CD4-positive, alpha-beta T cell (primary cell): ENCODE measurements at places on chromosomes 13 and 19.

GRCh38 chr13:100707818-100708740 lies 33.5 kb upstream of the TMTC4 start:
- H3K36me3 ChIP-seq, result no peaks in the 10 kb centered on the region
- H3K27ac ChIP-seq, result no peak overlapping the region
- DNase-seq, result no peak
- H3K27me3 ChIP-seq, result no peaks in the 10 kb centered on the region

DNA sequence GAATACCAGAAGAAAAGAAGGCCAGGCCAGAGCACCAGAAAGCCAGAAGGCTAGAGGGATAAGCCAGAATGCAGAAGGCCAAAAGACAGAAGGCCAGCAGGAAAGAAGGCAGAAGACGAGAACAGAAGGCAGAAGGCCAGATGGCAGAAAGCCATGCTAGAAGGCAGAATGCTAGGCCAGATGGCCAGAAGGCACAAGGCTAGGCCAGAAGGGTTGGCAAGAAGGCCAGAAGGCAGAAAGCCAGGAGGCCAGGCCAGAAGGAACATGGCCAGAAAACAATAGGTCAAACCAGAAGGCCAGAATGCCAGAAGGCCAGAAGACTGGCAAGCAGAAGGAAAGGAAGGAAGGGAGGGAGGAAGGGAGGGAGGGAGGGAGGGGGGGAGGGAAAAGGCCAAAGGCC lies 188.8 kb downstream of the TUBA3C start:
- no peak overlapping the region for H3K27ac ChIP-seq
- no peak for DNase-seq
- peaks cover 2% of the 10 kb centered on the region for H3K4me1 ChIP-seq
- no peak overlapping the region for H3K4me3 ChIP-seq
- H3K27me3 ChIP-seq, result no peaks in the 10 kb centered on the region

DNA sequence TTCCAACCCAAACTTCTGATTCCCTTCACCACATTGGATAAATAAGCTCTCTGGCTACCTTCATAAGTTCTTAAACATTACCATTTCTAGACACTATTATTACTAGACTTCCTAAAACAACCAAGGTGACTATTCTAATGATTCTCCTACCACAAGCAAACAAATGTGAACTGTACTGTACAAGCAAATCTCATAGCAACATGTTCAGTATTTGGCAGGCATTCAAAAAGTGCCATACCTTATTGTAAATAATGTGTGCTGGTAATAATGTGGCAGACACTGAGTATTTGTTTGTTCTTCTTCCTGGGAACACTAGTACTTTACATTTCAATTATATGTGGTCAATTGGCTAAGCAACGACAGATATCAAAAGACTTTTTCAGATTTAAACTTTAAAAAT lies 986.0 kb upstream of the SPRY2 start:
- H3K4me3 ChIP-seq, result no peak overlapping the region
- DNase-seq, result no peak
- no peaks in the 10 kb centered on the region for H3K4me1 ChIP-seq
- H3K27me3 ChIP-seq, result no peaks in the 10 kb centered on the region
- H3K36me3 ChIP-seq, result no peaks in the 10 kb centered on the region

DNA sequence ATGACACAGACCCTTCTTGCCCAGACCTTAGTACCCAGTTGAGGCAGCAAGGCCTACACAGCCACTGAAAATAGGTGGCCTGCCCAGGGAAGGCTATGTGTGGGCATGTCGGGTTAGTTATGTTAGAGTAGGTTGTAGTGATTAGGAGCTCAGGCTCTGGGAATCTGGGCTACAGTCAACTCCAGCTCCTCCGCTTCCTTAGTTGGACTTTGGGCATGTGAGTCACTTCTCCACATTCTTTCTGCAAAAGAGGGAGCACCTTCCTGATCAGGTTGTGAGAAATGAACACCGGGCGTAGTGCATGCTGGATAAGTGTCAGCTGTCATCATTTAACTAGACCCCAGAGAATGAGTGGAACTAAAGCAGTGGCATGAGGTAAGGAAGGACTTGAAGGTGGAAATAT lies 64.8 kb downstream of the ARHGAP35 start:
- H3K27ac ChIP-seq, result no peak overlapping the region
- no peaks in the 10 kb centered on the region for H3K27me3 ChIP-seq
- no peak overlapping the region for H3K4me3 ChIP-seq
- H3K4me1 ChIP-seq, result peaks cover 33% of the 10 kb centered on the region

DNA sequence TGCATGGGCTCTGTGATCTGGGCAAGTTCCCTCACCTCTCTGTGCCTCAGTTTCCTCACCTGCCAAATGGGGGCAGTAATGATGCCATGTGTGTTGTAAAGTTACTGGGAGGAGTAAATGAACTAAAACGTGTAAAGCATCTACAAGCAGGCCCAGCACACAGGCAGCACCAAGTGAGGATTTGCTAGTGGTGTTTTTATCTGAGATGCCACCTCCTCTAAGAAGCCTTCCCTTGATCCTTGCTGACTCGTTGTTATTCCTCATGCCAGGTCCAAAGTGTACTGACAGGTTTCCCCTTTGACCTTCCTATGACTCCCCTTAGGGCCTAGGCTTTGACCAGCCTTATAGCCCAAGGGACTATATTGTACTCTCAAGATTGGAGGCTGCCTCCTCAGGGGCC lies 1.5 kb upstream of the UQCRFS1 start:
- H3K4me1 ChIP-seq, result peaks cover 10% of the 10 kb centered on the region
- peaks cover 9% of the 10 kb centered on the region for H3K27me3 ChIP-seq
- no peak overlapping the region for H3K4me3 ChIP-seq
- peaks cover 4% of the 10 kb centered on the region for H3K36me3 ChIP-seq

GRCh38 chr13:75180805-75181455 lies 301.0 kb downstream of the TBC1D4 start:
- no peak for DNase-seq
- no peaks in the 10 kb centered on the region for H3K27me3 ChIP-seq
- H3K27ac ChIP-seq, result no peak overlapping the region

- peaks cover 62% of the 10 kb centered on the region for H3K4me1 ChIP-seq
- H3K27ac ChIP-seq, result no peak overlapping the region
- H3K4me3 ChIP-seq, result peak overlapping the region; percentile 59
- no peak for DNase-seq
Measured at GRCh38 chr19:4636761-4637160, 2.6 kb upstream of the TNFAIP8L1 start.

DNA sequence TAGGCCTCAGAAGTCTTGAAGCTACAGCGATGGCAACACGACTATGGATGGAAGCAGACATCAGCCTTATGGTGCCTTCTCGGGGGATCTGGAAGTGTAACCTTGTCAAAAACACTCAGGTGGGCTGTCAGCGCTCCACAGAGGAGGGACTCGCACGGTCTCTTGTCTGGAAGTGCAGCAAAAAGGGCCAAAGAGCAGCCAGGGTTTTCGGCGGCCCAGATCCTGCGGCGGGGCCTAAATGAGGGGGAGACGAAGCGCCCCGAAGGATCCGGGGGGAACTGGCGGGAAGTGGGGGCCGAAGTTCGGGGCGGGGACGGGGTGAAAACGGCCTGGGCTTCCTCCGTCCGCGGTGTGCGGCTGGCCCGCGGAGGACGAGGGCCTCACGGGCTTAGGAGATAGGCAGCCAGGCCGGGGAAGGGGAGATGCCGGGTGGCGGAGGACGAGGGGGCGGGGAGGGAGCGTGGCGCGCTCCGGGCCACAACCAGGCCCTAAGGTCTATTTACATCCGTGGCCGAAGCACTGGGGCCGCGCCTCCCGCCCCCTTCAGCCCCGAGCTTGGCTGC lies 637 bp downstream of the RANBP3 start:
- H3K27me3 ChIP-seq, result no peaks in the 10 kb centered on the region
- H3K27ac ChIP-seq, result peak overlapping the region; percentile 72
- no peak for DNase-seq
- peak overlapping the region; percentile 95 for H3K4me3 ChIP-seq

DNA sequence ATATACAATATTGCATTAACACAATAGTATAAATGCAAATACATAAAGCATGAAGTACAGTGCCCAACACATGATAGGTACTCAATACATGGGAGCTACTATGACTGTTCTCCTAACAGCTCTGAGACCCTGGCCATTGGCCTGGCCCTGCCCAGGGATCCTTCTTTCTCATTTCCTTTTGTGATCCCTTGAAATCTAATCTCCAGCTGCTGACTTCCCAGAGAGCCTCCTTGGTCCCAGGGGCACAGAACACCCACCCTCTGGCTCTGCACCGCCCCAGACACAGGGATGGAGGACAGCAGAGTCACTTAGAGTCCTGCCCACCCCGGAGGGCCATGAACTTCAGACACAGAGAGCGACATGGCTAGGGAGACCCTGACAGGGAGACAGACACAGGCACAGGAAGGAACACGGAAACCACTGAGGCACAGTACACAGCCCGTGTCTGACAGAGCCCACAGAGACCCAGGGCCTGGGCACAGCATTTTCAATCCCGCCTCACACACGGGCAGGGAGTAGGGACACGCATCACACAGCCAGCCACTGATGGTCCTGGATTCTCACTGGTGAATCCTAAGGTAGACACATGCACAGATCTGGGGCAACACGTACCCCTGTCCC lies 4.2 kb upstream of the SYCN start:
- H3K27ac ChIP-seq, result no peak overlapping the region
- H3K27me3 ChIP-seq, result peaks cover 5% of the 10 kb centered on the region
- H3K36me3 ChIP-seq, result no peaks in the 10 kb centered on the region
- no peak for DNase-seq
- peaks cover 5% of the 10 kb centered on the region for H3K4me1 ChIP-seq

DNA sequence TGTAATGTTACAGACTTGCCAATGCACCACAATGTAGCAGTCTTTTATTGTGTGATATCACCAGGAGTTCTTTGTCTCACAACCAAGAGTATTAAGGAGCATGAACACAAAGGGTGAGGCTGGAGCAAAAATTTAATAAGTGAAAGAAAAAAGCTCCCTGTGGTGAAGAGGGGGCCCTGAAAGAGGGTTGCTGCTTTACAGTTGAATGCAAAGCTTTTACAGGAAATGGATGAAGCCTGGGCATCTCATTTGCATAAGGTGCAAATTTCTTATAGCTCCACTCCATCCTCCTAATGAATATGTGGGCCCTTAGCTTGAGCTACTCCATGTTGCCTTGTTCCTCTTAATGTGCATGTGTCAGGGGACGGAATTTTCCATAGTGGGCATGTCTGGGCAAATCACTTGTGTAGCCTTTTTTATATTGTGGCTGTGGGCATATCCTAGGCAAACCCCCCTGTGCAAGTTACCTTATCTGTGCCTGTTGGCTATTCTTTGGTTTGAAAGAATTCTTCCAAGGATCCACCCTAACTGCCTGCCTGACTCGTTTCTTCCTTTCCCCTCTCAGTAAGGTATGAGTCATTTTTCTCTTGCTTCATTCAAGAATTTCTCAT lies 45.3 kb upstream of the TRPC4 start:
- no peaks in the 10 kb centered on the region for H3K36me3 ChIP-seq
- H3K27me3 ChIP-seq, result no peaks in the 10 kb centered on the region
- no peak overlapping the region for H3K4me3 ChIP-seq
- DNase-seq, result no peak
- no peaks in the 10 kb centered on the region for H3K4me1 ChIP-seq

- H3K27ac ChIP-seq, result no peak overlapping the region
- no peaks in the 10 kb centered on the region for H3K36me3 ChIP-seq
- H3K27me3 ChIP-seq, result no peaks in the 10 kb centered on the region
- DNase-seq, result no peak
- no peak overlapping the region for H3K4me3 ChIP-seq
Measured at GRCh38 chr13:95896301-95896700, 156.9 kb downstream of the UGGT2 start.

- H3K4me1 ChIP-seq, result no peaks in the 10 kb centered on the region
- H3K36me3 ChIP-seq, result no peaks in the 10 kb centered on the region
- no peak overlapping the region for H3K27ac ChIP-seq
- H3K27me3 ChIP-seq, result no peaks in the 10 kb centered on the region
- no peak for DNase-seq
- H3K4me3 ChIP-seq, result no peak overlapping the region
Measured at GRCh38 chr13:38473305-38473704, 123.7 kb downstream of the UFM1 start.

GRCh38 chr19:56350416-56351045 lies 35.9 kb upstream of the ZSCAN5A start:
- H3K4me1 ChIP-seq, result no peaks in the 10 kb centered on the region
- H3K36me3 ChIP-seq, result no peaks in the 10 kb centered on the region
- no peak for DNase-seq
- H3K4me3 ChIP-seq, result no peak overlapping the region
- H3K27me3 ChIP-seq, result no peaks in the 10 kb centered on the region

GRCh38 chr19:1384085-1384462 lies 367 bp downstream of the NDUFS7 start:
- H3K4me3 ChIP-seq, result peak overlapping the region; percentile 92
- H3K36me3 ChIP-seq, result peaks cover 19% of the 10 kb centered on the region
- no peaks in the 10 kb centered on the region for H3K27me3 ChIP-seq
- DNase-seq, result no peak

DNA sequence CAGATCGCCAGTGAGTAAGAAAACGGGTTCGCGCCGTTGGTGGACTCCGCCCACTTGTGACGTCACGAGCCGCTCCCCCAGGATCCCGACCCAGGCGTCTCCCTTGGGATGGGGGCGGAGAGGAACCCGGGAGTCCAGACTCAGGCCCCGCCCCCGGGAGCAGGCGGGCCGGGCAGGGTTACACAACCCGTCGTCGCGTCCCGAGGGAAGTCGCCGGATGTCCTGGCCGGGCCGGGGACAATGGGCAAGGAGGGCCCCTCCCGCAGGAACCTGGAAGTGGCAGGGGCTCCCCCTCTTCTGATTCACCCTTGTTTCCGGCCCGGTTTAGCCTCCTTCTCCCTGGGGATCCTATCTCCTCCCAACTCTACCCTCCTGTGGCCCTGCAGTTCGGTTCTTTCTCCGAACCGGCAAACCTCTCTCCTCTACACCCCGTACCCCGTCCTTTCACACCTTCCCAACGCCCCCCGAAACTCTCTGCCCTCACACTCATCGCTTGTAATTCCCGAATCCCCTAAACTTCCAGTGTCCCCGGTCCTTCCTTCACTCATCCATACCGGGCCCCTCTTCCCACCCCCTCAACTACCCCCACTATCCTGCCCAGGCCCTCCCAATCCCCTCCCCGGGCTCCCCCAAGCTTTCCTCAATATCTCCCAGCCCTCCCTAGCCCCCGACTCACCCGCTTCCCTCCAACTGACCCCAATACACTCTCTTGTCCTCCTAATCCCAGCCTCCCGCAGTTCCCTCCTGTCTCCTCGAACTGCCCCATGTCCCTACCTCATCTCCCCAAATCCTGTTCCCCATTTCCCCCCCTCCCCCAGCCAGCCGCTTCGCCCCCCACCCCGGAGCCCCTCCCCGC lies 20.0 kb upstream of the ERCC1 start:
- no peaks in the 10 kb centered on the region for H3K27me3 ChIP-seq
- H3K36me3 ChIP-seq, result peaks cover under 1% of the 10 kb centered on the region
- peaks cover 67% of the 10 kb centered on the region for H3K4me1 ChIP-seq

DNA sequence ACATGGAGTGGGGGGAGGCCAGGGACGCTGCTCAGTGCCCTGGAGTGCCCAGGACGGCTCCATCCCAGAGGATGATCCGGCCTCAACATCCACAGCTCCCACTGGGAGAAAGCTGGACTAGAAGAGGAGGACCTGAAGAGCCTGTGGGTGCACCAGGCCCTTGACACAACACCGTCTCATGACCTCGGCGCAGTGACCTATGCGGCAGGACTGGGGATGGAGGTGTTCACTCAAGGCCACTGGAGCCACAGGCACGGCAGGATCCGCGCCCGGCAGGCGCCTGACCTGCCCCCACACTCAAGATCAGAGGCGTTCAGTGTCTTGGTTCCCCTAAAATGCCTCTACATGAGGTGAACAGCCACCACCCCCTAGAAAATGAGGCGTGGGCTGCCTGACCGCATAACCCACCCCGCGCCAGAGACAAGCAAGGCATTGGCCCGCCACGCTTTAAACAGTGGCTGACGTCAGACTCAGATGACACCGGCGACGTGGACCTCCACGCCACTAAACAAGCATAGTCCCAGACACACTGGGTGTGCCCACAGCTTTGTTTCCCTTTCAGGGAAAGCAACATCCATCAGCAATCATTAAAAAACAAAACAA lies 8.0 kb downstream of the SGTA start:
- H3K4me3 ChIP-seq, result peak overlapping the region; percentile 47
- peak overlapping the region; percentile 29 for H3K27ac ChIP-seq
- no peaks in the 10 kb centered on the region for H3K27me3 ChIP-seq
- peaks cover 38% of the 10 kb centered on the region for H3K4me1 ChIP-seq
- peaks cover 13% of the 10 kb centered on the region for H3K36me3 ChIP-seq
